HepG2 (cell line): ENCODE measurements at places on chromosomes 6 and 20. TPM values are rescaled to one million over a fixed set of nuclear protein-coding genes. Genes with fewer than 3 reads are reported as not detected.

Gene PAK5
- not detected in 2 replicates for total RNA-seq

Gene CDH4
- not detected in 2 replicates for total RNA-seq

Gene TRIM40
- 0.13 TPM in 1 of 2 replicates, not detected in the other for total RNA-seq

Gene MATN4
- total RNA-seq = not detected in 2 replicates

Gene VGLL2
- not detected in 2 replicates for total RNA-seq

- no peak for DNase-seq
These were observed 178.6 kb downstream of the BACH2 start for GRCh38 chr6:90118069-90118468.

DNA sequence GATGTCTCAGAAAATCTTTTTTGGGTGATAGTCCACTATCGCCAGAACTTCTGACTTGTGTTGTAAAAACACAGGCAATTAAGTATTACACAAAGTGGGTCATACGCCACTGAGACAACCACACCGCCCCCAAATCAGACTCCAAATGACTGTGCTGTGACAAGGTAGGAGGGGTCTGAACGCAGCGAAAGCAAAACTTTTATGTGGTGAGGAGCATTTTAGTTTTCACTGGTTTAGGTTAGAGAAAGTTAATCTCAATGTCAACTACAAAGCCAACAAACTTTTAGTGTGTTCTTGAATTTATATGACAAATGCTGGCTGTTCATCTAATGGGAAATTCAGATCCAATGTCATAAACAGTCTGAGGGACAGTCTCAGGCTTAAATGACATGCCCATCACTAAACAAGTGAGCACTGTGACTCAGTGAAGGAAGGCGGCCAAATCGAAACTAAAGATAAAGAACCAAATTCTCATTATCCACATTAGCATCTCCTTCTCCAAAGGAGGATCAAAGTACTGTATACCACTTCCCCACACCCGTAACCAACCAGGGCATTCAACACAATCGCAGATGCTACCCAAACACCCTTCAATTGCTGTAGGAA, 186.7 kb downstream of the GJA10 start:
- DNase-seq = no peak

DNA sequence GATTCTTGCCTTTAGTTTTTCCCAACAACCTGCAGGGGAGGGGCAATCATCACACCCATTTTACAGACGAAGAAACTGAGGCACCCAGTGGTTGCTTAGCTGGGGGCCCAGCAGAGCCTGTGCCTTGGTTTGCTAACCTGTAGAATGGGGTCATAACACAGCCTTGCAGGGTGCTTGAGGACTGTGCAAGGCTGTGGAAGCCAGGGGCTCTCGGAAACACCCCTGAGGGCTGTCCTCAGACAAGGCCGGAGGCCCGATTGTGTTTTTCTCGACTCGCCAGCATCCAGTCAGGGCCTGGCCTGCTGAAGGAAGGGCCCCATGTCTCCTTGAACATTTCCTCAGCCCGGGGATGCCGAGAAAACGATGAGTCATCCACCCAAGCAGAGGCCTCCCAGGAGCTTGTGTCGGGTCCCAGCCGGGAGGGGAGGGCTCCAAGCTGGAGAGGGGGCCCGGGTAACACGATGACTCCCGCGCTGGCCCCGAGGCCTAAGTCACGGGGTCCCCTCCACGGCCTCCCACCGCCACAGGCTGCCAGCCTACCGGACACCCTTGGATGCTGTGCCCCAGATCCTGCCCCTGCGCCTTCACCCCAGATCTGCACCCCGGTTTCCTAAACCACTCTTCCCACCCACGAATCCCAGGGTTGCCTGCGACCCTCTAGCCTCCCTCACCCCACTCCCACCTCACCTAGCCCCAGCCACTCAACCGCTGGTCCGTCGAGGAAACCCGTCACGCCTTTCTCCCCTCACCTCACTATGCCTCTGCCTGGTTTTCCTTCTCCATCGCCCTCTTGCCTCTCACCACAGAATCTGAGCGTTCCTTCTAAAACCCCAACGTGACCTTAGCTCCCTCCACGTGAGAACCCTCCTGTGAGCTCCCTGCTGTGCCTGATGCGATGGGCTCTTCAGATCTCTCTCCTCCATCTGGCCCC, 10.6 kb downstream of the NOL4L start:
- no peak for DNase-seq

- DNase-seq = no peak
These were observed 38.3 kb upstream of the PKIB start for GRCh38 chr6:122571888-122572287.

- DNase-seq = peak; percentile 51
These were observed 9.7 kb upstream of the HMGA1 start for GRCh38 chr6:34226731-34227586.

DNA sequence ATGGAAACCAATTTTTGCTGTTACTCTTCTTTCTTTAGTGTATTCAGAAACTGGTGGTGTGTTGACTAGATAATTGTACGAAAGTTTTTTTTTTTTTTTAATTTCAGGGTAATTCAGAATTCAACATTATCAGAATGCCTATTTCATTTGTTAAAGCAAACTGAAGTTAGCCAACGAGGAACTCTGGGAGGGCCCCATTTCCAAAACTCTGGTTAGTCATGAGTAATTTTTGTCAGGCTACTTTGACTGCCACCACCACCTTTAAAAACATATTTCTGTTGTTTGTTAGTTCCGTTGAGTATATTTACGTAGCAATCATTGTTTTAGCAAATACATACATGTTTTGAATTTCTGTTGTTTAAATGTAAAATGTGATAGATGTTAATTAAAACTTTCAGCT, 763 bp downstream of the ZKSCAN8 start:
- DNase-seq = no peak

- no peak for DNase-seq
These were observed 57.8 kb upstream of the EDN1 start for GRCh38 chr6:12232339-12232738.

- DNase-seq = no peak
These were observed 107.4 kb upstream of the TNFAIP3 start for GRCh38 chr6:137759624-137760023.

DNA sequence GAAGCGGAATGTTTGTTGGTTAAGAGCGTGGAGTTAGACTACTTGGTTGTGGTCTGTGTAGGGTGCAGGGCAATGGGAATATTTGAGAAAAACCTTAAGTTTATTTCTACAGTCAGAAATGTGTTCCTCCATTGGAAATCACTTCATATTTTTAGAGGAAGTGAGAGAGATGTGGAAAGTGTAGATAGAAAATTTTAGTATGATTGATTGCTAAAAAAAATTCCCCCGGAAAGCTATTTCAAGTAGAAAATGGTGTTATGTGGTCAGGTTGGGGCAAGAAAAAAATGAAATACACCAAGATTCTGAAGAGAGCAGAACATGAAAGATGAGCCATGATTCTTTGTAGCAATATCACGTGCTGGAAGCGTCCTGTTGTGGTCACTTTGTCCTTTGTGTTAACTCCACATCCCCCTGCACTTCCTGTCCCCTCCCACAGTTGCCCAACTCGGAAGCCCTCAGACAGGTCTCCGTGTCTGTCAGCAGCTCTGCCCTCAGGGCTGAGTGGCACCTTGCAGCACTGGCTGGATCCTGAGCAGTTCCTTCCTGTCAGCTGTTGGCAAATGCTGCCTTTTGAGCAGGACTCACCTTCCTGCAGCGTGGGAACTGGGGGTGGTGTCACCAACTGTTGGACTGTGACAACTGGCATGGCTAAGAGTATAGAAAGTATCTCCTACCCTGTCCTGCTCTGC, 137.5 kb upstream of the SLC24A3 start:
- DNase-seq = no peak

DNA sequence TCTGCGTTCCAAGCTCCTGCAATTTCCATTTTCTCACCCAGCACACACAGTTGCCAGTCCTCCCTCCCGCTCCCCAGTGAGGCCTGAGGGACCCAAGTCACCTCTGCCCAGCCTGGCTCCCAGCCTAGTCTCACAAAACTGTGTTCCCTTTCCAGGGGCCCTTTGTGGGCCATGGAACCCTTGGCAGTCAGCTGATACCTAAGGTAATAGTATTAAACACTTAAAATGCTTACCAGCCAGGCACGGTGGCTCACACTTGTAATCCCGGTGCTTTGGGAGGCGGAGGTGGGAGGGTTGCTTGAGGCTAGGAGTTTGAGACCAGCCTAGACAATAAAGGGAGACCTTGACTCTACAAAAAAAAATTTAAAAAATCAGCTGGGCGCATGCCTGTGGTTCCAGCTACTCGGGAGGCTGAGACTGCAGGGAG, 3.2 kb upstream of the RBM38 start:
- DNase-seq = no peak

DNA sequence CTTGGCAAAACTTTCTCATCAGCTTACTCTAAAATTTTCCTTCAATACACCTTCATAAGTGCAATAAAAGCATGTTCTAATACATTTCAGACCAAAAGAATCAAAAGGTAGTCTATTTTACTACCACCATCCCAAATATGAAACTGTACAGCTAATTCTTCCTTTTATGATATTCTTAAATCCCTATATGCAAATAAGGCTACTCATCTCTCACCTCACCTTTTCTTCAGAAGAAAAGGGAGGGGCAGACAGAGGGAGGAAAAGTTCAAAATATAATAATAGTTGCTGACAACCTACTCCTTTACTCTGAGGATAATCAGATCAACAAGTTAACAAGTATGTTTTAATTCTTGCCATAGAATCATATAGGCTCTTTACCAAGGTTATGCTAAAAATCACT, 7.4 kb downstream of the C6orf120 start:
- DNase-seq = no peak

GRCh38 chr6:4553387-4553786, 222.8 kb upstream of the CDYL start:
- no peak for DNase-seq

DNA sequence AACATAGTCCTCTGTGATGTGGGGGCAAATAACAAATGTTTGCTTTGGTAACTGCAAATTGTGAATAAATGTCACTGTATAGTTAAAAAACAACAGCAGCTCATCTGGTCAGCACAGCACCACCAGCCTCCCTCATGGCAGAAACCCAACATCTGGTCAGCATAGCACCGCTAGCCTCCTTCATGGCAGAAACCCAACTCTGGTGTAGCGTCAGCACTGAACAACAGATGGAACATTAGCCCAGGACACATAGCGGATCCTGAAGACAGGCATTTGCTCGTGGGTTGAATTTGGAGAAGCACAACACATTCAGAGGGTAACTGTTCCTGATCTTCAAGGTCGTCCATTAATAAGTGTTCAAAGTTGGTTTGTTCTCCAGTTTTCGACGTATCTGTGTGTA, 265.9 kb downstream of the DLL1 start:
- DNase-seq = no peak

DNA sequence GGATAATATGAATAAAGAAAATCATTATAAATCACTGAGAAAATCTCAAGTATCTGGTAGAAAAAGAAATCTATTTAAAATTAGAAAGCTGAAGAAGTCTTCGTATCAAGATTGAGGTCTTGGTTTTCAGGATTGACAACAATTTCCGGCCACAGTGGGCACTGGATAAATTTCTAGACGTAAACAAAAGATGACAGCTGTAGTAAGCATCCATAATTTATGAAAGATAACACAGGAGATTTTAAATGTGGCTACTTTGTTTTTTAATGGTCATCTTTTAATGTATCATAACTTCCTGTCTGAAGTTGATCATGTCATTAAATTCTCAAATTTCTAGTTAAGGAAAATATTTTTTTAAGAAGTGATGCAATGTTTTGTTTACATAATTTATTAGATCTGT, 444.2 kb downstream of the HTR1B start:
- DNase-seq = no peak

GRCh38 chr6:13818341-13818740, 4.0 kb upstream of the MCUR1 start:
- DNase-seq = peak; percentile 74

DNA sequence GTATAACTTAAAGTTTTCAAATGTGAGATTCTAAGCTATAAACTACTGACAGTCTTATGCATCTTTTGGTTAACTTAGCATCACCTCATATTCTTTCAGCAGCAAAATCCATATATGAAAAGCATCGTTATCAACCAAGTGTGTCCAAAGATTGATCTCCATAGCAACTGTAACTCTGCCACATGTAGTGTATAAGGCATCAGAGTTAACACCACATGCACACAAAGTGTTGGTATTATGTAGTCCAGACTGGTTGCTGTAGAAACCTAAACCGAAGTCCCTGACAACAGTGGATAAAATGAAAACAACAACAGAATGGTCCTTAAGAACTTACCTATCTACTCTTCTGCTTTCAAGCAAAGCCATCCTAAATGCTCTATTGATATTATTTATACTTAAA, 39.6 kb downstream of the PDSS2 start:
- DNase-seq = no peak
